ENCODE measurements at places on chromosomes 6 and 20. TPM values are rescaled to one million over a fixed set of nuclear protein-coding genes. Genes with fewer than 3 reads are reported as not detected.

DNA sequence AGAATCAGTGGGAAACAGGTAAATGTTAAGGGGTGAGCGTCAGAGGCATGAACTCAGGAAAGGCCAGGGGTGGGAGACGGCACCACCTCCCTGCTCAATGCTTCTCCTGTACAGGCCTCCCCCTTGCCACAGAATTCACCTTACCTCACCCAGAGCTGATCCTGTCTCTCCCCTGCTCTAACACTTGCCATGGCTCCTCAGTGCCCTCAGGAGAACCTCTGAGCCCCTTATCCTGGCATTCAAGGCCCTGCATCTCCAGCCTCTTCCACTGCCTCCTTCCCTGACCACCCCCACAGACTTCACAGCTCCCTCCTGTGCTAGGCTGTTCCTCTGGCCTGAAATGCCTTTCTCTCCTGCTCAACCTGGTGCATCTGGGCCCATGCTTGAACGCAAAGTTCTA is 33.9 kb downstream of the BPIFB1 start:
- H3K27me3 ChIP-seq: peaks cover 37% of the 10 kb centered on the region
- H3K36me3 ChIP-seq: no peaks in the 10 kb centered on the region
- H3K4me3 ChIP-seq: no peak overlapping the region
- no peak overlapping the region for H3K27ac ChIP-seq
- no peaks in the 10 kb centered on the region for H3K4me1 ChIP-seq
- no peak for DNase-seq

- H3K4me1 ChIP-seq: no peaks in the 10 kb centered on the region
- no peak overlapping the region for H3K27ac ChIP-seq
- no peaks in the 10 kb centered on the region for H3K36me3 ChIP-seq
- no peak for DNase-seq
- H3K4me3 ChIP-seq: no peak overlapping the region
Measured at GRCh38 chr6:123329337-123329736, 307.4 kb downstream of the TRDN start.

GRCh38 chr6:131923356-131923755 is 27.8 kb downstream of the CCN2 start:
- H3K4me3 ChIP-seq: no peak overlapping the region
- H3K36me3 ChIP-seq: no peaks in the 10 kb centered on the region
- no peak overlapping the region for H3K27ac ChIP-seq
- peaks cover 5% of the 10 kb centered on the region for H3K4me1 ChIP-seq

The LY6G6F gene
- not detected for total RNA-seq

The POPDC3 gene
- 2.1 TPM for total RNA-seq

The CNR1 gene
- not detected for total RNA-seq

The DNAAF9 gene
- total RNA-seq: 13.7 TPM

The BTN3A1 gene
- total RNA-seq: 21.1 TPM

The NAA20 gene
- 49.6 TPM for total RNA-seq

The KIAA1755 gene
- 50.2 TPM for total RNA-seq

DNA sequence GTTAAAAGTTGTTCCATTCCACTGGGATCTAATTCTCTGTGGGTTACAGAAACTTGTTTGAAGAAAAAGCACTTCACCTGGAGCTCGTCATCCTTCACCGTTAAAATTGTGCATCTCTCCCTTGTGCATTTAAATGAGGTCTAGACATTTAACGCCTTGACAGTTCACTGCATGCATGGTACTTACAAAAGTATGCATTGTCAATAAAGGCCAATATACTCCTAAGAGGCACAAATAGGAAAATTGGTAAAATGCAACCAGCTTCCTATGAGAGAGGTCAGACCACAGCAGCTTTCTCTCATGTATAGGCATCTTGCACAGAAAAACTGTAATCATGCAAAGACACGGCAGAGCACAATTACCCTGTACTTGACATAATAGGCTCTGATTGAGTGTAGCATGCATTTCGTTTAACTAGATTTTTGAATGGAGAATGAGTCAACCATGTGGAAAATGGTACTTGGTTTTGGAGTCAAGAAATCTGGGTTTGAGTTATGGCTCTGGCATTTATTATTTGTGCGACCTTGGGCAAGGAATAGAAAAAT is 378.5 kb downstream of the RFPL4B start:
- no peak overlapping the region for H3K4me3 ChIP-seq
- H3K4me1 ChIP-seq: peaks cover 3% of the 10 kb centered on the region
- peaks cover 2% of the 10 kb centered on the region for H3K36me3 ChIP-seq
- H3K27ac ChIP-seq: no peak overlapping the region
- H3K27me3 ChIP-seq: no peaks in the 10 kb centered on the region
- no peak for DNase-seq

The HACE1 gene
- 33.9 TPM for total RNA-seq

DNA sequence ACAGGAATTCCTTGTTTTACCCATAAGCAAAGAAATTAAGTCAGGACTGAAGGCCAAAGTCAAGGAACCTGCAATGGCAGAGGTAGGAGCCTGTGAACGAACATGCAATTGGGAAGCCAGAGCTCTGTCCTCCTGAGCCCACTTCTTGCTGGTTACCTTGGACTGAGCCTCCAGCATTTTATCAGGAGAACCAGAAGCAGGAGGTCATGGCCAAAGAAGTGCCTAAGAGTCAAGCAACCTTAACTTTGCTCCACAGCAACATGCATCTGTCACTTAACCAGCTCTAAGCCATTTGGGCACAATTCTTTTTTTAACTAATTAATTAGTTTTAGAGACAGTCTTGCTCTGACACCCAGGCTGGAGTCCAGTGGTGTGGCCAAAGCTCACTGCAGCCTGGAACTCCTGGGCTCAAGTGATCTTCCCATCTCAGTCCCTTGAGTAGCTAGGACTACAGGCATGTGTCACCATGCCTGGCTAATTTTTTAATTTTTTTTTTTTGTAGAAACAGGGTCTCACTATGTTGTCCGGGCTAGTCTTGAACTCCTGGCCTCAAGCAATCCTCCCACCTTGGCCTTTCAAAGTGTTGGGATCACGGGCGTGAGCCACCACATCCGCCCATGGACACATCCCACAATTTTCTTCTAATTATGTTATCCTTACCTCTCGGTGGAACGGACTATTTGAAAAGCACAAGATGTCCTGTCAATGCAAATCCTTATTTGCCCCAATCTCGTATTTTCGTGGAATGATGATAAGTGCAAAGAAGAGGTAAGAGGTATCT is 334.2 kb downstream of the CD83 start:
- no peak overlapping the region for H3K4me3 ChIP-seq
- no peak for DNase-seq
- H3K36me3 ChIP-seq: no peaks in the 10 kb centered on the region
- peaks cover 8% of the 10 kb centered on the region for H3K27me3 ChIP-seq
- H3K4me1 ChIP-seq: no peaks in the 10 kb centered on the region

DNA sequence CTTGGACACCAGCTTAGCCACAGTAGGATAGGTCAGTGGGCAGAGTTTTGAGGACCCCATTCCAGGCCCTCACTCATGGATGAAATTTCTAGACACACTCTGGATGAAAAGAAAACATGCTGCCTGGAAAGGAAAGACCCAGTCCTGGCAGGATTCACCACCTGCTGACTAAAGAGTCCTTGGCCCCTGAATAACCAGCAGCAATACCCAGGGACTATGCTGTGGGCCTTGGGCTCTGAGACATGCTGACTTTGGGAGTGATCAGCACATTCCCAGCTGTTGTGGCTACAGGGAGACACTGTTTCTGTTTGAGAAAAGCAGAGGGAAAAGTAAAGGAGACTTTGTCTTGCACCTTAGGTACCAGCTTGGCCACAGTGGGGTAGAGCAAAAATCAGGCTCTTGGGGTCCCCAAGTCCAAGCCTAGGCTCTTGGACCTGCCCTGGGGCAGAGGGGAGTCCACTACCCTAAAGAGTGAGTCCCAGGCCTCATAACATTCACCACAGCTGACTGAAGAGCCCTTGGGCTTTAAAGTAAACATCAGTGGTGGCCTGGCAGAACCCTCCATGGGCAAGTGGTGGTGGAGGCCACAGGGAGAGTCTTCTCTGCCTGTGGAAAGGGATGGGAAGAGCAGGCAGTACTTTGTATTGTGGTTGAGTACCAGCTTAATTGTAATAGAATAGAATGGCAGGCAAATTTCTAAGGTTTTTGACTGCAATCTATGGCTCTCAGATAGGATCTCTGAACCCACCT is 516.8 kb downstream of the BCKDHB start:
- H3K4me3 ChIP-seq: no peak overlapping the region
- no peak overlapping the region for H3K27ac ChIP-seq
- DNase-seq: no peak
- H3K4me1 ChIP-seq: no peaks in the 10 kb centered on the region

DNA sequence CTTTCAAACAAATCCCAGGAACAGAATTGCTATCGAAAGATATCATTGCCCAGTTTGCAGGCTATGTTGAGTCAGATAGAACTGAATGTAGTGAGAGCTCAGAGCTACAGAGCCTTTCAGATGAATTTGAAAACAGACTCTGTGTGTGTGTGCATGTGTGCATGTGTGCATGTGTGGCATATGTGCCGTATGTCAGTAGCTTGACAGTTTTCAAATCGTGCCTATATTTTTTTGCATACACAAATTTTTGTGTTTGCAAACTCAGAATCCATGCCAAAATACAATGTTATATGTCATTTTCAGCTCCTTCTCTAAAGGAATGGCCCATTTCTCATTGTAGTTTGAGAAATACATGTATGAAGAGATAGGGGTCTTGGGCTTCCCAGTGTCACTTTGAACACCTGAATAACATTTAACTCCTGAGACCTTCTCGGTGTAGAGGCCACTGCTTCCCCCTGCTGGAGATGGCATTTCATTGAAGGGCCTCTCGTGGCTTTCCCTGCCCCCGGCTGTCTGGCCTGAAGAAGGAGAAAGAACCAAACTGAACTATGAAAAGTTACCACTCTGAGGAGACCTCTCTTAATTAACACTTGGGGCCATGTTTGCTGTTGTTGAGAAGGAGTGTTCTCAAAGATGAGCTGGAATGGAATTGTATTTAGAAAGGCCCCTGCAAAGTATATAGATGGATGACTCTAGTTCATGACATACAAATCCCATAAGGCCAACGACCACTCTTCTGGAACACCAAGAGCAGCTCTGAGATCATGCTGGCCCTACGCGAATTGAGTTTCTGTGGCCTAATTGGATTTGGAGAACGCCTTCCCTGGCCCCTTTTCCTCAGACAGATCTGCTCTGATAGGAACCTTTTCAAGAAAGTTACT is 58.7 kb downstream of the VAPB start:
- no peaks in the 10 kb centered on the region for H3K27me3 ChIP-seq
- H3K4me3 ChIP-seq: no peak overlapping the region
- H3K36me3 ChIP-seq: peaks cover 34% of the 10 kb centered on the region
- H3K4me1 ChIP-seq: no peaks in the 10 kb centered on the region
- H3K27ac ChIP-seq: no peak overlapping the region

GRCh38 chr20:45701873-45702272 is at the start of gene WFDC13:
WFDC13 (plus strand) TSS chr20:45702038; CDS start chr20:45702124, 86 bp downstream.
- no peak for DNase-seq
- H3K4me3 ChIP-seq: no peak within 1 kb of the TSS
- H3K36me3 ChIP-seq: no peaks in the 10 kb centered on the region
- peaks cover 13% of the 10 kb centered on the region for H3K27me3 ChIP-seq
- H3K4me1 ChIP-seq: no peaks in the 10 kb centered on the region

- H3K27me3 ChIP-seq: peaks cover 33% of the 10 kb centered on the region
- no peaks in the 10 kb centered on the region for H3K4me1 ChIP-seq
- no peak for DNase-seq
Measured at GRCh38 chr6:159119791-159120190, 49.4 kb upstream of the FNDC1 start.

The MYLK2 gene
- total RNA-seq: 0.10 TPM

GRCh38 chr6:97322811-97323210 is 39.8 kb upstream of the MMS22L start:
- peaks cover 3% of the 10 kb centered on the region for H3K27me3 ChIP-seq
- H3K36me3 ChIP-seq: no peaks in the 10 kb centered on the region
- no peak overlapping the region for H3K27ac ChIP-seq

DNA sequence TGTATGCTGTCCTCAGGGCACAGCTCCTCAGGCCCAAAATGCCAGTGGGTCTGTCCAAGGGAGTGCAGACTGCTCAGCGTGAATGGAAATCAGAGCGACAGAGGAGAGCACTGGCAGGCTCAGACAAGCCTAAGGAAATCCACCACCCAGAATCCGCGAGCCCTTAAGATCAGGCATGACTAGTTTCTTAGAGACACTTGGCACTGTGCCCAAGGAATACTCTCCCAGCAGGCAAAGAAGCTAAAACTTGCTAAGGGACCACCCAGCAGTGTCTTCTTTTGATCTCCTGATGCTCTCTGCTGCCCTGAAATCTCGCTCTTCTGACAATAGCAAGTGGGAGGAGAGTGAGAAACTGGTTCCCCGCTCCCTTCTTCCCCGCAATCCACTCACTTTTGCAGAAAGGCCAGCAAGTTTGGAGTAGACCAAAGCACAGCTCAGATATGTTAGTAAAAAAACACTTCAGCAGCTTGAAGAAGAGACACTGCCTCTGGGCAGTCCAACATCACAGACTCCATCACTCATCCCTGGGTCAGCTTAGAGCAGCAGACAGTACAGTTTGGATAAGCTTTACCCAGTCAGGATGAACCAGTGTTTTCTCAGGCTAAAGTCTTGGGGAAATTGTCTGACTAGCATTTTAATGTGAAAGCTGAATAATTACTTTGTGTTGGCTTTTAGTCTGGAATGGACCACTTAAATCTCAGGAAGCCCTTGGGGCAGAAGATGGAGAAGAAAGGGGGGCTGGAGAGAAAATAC is 32.4 kb downstream of the TRAF3IP2 start:
- no peaks in the 10 kb centered on the region for H3K27me3 ChIP-seq
- H3K36me3 ChIP-seq: peaks cover 17% of the 10 kb centered on the region
- peak overlapping the region; percentile 94 for H3K27ac ChIP-seq

The SLC35D3 gene
- total RNA-seq: not detected

DNA sequence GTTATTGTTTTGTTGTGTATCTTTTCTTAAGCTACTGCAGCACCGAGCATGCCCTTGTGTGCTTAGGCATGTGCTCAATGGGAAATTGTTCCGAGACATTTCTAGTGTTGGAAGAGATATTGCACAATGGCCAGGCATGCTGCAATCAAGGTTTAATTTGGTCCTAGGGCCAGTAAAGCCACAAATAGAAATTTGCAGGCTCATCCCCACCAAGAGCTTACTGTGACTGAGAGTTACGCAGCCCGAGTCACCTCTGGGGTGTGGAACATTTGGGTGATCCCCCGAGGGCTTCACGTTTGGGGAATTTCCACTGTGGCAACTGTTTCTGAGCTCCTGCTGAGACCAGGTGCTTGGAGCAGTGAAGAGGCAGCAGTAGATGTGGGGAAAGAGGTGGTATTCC is 65.8 kb downstream of the ADTRP start:
- peaks cover 28% of the 10 kb centered on the region for H3K4me1 ChIP-seq
- H3K4me3 ChIP-seq: no peak overlapping the region
- H3K27ac ChIP-seq: no peak overlapping the region
- DNase-seq: peak; percentile 32
- no peaks in the 10 kb centered on the region for H3K27me3 ChIP-seq

The MICB gene
- 13.8 TPM for total RNA-seq

The SYNDIG1 gene
- 0.94 TPM for total RNA-seq
